Dermis microvascular lymphatic vessel endothelial cell (primary cell): ENCODE measurements at places on chromosomes 5 and 9. TPM values are rescaled to one million over a fixed set of nuclear protein-coding genes. Genes with fewer than 3 reads are reported as not detected.

DNA sequence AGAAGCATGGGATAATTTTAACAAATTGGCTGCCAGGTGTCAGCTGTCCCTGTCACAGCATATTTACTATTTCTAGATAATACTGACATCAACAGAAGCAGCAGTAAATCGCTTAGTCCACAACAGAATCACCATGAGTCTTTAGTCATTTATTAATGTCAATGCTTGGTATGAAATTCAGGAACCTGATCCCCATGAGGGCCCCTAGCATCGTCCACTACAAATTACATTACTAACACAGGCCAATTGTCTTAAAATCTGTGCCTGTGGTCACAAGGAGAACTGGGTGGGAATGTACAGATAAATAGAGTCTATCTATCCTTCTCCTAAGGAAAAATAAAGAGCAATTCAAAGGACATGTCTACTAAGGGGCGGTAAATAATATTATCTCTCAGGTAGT is 76.1 kb downstream of the TSSK1B start:
- no peak for DNase-seq

GRCh38 chr5:174412941-174413340 is 311.4 kb upstream of the MSX2 start:
- no peak for DNase-seq

GRCh38 chr9:21095561-21095960 is 17.8 kb upstream of the IFNB1 start:
- DNase-seq, result no peak

Gene FBXL7
- 8.6 and 28.2 TPM in 2 replicates for total RNA-seq

Gene TPM2
- 4.4 and 6.2 TPM in 2 replicates for total RNA-seq

Gene FOXD4L5
- total RNA-seq, result under 0.01 TPM in 1 of 2 replicates, not detected in the other

GRCh38 chr9:78121488-78121887 is 89.9 kb upstream of the GNAQ start:
- DNase-seq, result peak; percentile 48

DNA sequence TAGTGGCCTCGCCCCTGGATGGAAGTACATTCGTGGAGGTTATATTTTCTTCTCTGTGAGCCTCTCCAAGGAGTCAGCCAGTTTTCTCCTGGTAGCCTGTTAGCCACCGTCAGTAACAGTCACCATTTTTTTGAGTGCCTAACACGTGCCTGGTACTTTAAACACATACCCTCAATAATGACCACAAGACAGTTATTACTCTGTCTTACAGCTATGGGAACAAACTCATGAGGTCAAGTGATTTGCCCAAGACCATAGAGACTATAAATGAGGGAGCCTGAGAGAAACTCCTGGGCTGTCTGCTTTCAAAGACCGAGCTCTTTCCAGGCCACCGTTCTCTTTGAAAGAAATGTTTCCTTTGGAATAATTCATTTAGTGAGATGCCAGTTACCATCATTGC is 90.4 kb downstream of the PALM2AKAP2 start:
- DNase-seq, result no peak

DNA sequence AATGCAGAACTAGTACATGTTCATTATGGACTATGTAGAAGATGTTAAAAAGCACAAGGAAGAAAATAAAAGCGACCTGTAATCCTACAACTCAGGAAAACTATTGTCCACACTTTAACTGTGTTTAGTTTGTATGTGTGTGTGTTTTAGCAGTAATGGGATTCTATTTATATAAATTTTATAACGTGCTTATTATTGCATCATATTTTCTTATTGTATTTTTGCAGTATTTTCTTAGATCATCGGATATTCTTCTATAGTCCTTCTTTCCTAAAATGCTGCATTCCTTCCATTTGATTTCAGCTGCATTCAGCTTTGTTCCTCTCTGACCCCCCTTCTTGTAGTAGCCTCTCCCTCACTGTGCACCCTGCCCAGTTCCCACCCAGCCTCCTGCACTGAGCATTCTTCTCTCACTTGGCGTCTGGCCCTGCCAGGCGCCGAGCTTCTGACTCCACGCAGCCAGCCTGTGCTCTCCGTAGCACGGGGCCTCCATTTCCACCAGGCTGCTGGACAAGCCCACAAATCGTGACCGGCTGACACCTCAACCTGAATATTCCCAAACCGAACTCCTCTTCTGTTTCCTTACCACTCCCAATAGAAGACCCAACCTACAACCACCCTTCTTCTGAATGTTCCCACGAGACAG is 39.9 kb downstream of the MVB12B start:
- DNase-seq, result no peak

- no peak for DNase-seq
These were observed 35.1 kb upstream of the NANS start for GRCh38 chr9:98021306-98022040.

Gene EEIG1
- total RNA-seq, result 15.0 and 60.1 TPM in 2 replicates

- no peak for DNase-seq
These were observed 383.0 kb downstream of the DIRAS2 start for GRCh38 chr9:90259311-90260246.
